Stimulated activated CD8-positive, alpha-beta memory T cell treated with anti-CD3 and anti-CD28 coated beads, Interleukin-4, amount 100 ng/mL, for 1 hour (primary cell): ENCODE measurements at places on chromosomes 16 and 17.
A peak's percentile ranks its signal among the peaks of the same experiment; 100 is the strongest.

DNA sequence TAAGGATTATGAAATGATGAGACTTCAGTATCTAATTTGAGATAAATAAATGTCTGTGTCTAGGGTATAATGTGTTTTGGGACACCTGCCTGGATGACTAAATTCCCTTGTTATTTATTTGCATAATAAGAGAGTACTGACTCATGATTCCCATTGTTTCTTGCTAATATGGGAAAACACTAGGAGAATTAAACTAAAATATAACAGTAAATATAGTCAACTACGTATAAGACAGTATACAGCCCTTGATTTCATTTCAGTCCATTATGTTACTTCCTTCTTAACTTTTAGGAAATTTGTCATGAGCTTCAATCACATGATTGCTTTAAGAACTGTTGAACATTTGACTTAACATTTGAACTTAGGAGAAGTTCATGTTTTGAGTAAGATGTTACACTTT is 62.4 kb downstream of the VMP1 start:
- no peak for DNase-seq

DNA sequence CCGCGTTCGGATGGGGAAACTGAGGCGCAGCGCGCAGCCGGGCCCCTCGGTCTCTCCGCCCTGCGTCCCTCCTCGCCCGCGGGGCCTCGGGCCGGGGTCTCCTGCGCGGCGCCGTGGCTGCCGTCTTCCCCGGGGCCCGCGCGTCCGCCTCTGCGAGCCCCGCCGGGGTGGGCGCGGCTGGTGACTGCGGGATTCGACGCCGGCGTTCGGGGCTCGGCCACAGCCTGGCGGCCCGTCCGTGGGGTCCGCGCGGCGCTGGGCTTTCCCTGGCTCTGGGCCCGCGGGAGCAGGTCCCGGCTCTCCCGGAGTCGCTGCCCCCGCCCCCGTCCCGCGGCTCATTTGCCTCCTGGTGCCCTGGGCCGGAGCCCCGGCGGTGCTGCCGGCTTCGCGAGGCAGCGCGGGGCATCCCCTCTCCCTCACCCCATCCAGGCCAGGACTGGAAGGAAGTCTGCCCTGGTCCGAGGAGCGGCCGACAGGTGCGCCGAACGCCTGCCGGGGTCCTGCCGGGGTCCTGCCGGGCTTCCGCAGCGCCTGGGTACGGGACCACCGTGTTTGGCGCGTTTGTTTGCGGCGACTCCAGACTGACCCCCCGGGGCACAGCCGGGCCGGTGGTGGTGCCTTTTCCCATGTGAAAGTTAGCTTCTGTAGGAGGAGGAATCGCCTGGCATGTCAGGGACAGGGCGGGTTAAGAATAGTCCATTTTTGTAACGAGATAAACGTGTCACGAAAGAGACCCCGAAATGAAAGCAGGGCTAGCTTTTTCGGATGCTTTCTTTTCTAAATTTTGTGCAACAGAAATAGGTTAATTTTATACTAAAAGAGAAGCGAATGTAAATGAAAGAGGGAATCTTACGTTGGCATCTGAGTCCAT is 671 bp downstream of the CHMP6 start:
- no peak for DNase-seq

DNA sequence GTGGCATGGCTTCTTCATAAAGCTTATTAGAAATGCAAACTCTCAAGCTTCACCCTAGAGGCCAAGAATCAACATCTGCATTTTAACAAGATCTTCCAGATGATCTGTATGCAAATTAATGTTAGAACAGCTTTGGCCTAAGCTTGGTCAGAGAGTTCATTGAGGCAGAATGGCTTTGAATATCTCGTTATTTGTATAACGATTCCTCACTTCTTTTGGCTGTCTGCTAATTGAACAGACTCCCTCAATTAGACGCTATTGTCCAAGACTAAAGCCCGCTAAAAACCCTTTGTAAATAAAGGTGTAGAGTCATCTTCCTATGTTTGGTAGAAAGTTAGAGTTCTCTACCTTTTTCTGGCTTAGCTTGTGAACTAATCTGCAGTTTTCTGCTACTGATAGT is 1453.7 kb downstream of the CDH8 start:
- no peak for DNase-seq

- DNase-seq = no peak
Observed at GRCh38 chr17:539766-540165, 174.9 kb downstream of the VPS53 start.

DNA sequence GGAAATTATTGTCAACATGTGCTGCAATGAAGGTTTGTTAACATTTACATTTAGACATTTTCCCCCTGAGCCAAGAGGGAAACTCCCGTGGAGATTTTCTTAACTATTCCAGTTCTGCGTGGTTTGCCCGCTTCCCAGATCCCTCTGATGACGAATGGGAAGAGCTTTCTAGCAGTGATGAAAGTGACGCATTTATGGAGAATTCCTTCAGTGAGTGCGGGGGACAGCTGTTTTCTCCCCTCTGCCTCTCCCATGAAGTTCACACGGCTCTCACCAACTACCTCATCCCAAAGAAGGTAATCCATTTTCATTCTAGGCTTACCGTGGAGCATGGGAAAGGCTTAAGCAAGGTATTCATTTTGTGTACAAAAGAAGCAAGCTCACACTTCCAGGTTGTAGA is 18.2 kb downstream of the HEATR3 start:
- DNase-seq = no peak

DNA sequence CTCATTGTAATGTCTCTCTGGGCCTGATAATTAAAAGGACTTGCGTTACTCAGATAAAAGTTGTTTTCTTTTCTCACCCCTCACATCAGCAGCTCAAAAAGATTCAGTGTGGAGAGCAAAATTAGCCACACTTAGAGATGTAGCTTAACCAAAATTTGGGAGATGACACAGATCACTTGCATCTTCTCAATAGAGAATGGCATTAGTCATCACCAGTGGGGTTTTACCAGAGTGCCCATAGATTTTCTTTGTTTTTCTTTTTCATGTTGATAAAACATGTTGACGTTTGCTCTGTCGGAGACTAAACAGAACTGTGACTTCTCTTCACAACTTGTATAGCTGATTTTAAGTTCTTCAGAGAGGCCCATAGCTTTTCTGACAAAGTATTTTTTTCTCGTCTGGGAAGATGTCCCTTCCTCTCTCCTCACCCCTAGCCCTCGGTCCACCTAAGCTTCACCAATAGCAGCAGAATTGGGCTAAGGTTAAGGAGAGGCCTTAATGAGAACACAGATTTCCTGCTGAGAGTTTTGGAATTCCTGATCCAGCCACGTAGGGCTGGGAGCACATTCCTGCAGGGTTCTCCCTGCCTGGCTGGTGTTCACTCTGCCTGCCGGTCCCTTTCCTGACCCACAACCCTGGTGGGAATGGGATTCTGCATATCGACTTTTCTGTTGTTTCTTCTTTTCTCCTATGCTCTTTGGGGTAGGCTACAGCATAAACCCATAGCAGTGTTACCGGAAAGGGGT is 92.6 kb downstream of the CACNG3 start:
- no peak for DNase-seq

DNA sequence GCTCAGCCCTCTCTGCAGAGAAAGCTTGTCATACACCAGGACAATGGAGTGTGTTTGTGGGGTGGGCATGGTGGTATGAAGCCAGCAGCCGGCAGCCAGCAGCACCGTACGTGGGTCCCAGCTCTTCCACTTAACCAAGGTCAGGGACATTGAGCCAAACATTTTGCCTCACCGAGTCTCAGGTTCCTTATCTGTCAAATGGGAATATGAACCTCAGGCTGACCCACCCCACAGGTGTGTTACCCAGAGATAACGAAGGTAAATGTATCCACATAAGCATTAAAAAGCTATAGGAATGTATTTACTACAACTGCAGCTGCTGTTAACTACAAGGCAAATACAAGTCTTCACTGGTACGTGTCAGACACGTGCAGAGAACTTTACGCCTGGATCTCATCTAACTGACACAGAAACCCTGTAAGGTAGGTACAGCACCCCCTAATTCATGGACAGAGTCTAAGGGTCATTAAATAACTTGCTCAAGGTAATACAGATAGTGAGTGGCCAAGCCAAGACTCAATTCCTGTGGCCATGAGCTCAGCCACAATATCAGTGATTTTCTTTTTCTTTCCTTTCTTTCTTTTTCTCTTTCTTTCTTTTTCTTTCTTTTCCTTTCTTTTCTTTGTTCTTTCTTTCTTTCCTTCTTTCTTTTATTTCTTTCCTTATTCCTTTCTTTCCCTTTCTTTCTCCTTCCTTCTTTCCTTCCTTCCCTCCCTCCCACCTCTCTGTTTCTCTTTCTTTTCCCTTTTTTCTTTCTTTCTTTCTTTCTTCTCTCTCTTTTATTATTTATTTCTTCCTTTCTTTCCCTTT is 990 bp downstream of the SLC5A11 start:
- no peak for DNase-seq

DNA sequence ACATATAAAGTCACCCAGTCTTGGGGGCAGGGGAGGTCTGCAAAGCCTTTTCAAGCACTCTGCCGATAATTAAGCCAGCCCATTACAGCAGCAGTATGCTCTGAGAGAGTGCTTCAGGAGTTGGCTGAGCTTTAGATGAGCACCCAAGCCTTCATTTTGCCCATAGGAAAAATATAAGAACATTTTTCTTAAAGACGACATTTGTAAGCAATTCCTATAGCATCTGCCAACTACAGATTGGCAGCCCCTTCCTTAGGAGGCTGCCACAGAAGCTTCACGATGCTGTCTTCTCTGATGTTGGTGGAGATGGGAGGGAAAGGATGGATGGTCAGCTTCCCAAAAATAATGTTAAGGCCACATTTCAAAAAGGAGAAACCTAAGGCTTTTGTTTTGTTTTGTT is 367.5 kb downstream of the XYLT1 start:
- DNase-seq = no peak

GRCh38 chr16:70753228-70753627 is 47.7 kb downstream of the VAC14 start:
- no peak for DNase-seq

DNA sequence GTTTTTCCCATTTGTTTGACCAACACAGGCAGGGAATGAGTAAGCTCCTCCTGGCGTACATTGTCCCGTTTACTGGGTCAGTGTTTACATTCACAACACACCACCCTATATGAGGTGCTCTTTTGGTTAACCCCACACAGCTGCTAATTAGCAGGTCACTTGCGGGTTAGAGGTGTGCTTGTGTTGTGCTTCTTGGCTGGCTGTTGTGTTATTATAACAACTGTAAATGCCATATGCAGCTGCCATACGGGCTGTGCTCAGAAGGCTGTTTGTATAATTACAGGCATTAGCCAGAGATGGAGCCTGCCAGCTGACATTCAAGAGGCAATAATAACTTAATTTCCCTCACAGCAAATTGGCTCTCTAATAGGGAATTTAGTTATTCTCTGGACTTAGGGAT is 205.1 kb upstream of the ELAC2 start:
- DNase-seq = no peak

GRCh38 chr17:6541886-6542285 is 14.5 kb downstream of the PITPNM3 start:
- DNase-seq = no peak

DNA sequence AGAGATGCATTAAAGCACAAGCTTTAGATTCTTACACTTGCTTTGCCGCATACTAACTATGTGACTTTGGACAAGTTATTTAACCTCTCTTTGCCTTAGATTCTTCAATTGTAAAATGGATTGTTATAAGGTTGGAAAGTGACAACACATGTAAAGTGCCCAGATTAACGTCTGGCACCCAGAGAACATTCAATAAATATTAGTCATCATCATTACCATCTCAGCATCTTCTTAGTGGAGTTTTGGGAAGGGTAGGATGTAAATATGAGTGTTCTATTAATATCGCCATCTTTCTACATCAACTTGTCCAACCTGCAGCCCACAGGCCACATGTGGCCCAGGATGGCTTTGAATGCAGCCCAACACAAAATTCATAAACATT is 27.4 kb upstream of the FAM20A start:
- no peak for DNase-seq

- no peak for DNase-seq
Observed at GRCh38 chr17:27552276-27552732, 78.7 kb upstream of the LGALS9 start.

- DNase-seq = no peak
Observed at GRCh38 chr16:49194537-49195236, 87.0 kb downstream of the CBLN1 start.

GRCh38 chr16:79213214-79213613 is 387.3 kb downstream of the MAF start:
- DNase-seq = no peak

DNA sequence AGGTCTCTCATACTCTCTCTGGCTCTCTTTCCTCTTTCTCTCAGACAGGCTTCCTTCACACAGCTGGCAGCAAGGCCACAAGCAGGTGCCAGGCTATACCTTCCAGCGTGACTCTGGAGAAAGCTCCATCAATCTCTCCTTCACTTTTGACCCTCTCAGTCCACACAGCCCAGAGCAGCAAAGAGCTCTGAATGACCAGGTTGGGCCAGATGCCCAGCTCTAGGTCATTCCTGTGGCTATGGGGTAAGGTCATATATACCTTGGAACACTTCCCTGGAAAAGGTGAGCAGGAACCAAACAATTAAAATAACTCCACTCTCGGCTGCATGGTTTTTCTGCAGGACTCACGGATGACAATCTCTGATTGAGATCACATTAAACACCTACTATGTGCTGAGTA is 8.8 kb downstream of the ADAP2 start:
- no peak for DNase-seq

GRCh38 chr17:4485676-4486646 is 12.7 kb upstream of the SPNS2 start:
- peak; percentile 32 for DNase-seq

GRCh38 chr17:38430316-38430715 is 2.1 kb downstream of the ARHGAP23 start:
- DNase-seq = no peak

DNA sequence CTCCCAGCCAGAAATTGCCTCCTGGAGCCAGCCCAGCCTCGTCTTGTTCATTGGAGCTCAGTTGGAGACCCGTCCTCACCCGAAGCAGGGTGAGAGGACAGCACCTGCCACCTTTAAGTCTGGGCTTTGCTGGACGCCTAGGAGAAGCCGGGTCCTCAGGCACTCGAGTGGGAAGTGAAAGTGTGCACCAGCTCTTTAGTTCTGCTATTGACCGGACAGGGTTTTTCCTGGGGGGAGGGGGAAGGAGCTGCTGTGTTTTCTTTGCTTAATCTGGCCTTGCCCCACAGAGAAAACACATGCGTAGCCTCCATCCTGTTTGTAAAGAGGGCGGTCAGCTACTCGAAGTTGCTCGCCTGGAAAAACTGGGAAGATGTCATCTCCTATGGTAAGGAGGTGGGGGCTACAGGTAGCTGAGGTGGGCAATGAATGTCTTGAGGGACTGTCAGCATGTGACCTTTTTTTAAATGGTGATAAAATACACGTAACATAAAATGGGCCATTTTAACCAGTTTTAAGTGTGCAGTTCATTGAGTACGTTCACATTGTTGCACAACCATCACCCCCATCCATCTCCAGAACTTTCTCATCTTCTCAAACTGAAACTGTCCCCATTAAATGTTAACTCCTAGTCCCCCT is 34.4 kb downstream of the CMIP start:
- DNase-seq = no peak

- DNase-seq = no peak
Observed at GRCh38 chr16:60091529-60091928, 1357.4 kb upstream of the GOT2 start.

GRCh38 chr17:32805029-32805976 is 71.6 kb downstream of the MYO1D start:
- no peak for DNase-seq
